Ovary (tissue), 10 donors: ENCODE measurements at places on chromosomes 2 and 18.

- H3K4me1 ChIP-seq, result no peaks in the 10 kb centered on the region
- no peak overlapping the region for H3K27ac ChIP-seq
- DNase-seq, result no peak
- H3K27me3 ChIP-seq, result no peaks in the 10 kb centered on the region
- no peaks in the 10 kb centered on the region for H3K36me3 ChIP-seq
These were observed 91.8 kb upstream of the RFX8 start for GRCh38 chr2:101566632-101567228.

DNA sequence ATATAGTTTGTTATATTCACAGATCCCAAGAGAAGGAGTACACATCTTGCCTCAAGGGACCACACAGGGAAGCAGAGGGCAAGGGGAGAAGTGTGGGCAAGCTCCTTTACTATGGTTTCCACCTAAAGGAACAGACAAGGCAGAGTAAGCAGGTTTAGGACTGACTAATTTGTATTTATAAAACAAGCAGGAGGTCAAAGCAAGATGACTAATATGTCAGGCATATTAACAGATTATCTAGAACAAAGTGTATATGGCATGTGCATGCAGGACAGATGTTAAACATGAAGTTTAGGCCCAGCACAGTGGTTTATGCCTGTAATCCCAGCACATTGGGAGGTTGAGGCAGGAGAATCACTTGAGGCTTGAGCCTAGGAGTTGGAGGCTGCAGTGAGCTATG is 3.7 kb upstream of the LRP2 start:
- H3K36me3 ChIP-seq, result no peaks in the 10 kb centered on the region
- no peaks in the 10 kb centered on the region for H3K27me3 ChIP-seq
- no peak for DNase-seq
- H3K4me1 ChIP-seq, result peaks cover 21% of the 10 kb centered on the region

DNA sequence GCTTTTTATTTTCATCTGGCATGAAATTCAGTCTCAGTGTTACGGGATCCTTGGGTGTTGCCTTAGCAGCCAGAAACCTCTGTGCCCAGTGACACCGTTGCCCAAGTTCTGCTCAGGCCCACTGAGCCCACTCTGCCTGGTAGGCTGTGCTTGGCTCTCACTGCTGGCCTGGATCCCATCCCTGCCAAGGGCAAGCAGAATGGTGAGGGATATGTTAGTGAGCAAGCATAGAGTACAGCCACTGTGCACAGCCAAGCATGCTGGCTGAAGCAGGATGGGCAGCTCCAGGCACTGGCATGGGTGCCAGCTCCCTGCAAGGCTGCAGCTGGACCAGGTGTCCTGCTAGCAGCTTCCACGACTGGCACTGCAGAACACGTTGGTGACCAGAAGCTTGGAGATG is 194.7 kb upstream of the TFPI start:
- no peak overlapping the region for H3K27ac ChIP-seq
- H3K27me3 ChIP-seq, result no peaks in the 10 kb centered on the region
- H3K36me3 ChIP-seq, result no peaks in the 10 kb centered on the region

DNA sequence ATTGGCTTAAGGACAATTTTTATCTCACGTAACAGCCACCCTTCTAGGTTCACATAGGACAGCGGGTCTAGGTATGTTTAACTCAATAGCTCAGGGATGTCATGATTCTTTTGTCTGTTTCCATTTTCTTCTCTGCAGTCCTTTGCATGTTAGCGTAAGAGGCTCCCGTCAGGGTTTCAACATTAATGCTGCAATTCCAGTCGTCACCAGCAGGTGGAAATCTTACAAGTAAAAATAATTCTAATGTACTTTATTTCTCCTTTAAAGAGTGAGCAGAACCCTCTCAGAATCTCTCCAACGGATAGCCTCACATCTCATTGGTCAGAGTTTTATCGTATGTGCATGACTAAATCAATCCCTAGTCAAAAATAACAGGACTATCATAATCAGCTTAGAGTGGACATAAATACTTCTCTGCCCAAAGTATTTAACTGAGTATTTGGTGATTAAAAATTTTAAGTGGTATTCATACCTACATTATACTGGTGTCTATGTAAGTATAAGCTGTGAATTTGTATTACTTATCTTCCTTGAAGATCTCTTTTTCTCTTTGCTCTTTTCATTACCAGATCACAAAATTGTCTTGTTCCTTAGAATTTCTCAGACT is 487.2 kb upstream of the GCFC2 start:
- DNase-seq, result no peak
- no peaks in the 10 kb centered on the region for H3K27me3 ChIP-seq
- H3K4me3 ChIP-seq, result no peak overlapping the region
- no peak overlapping the region for H3K27ac ChIP-seq
- no peaks in the 10 kb centered on the region for H3K4me1 ChIP-seq

GRCh38 chr2:21001225-21001946 is 42.5 kb downstream of the APOB start:
- DNase-seq, result no peak
- no peaks in the 10 kb centered on the region for H3K36me3 ChIP-seq
- no peak overlapping the region for H3K4me3 ChIP-seq
- H3K27ac ChIP-seq, result no peak overlapping the region
